IPS-NIHi11 (cell line): ENCODE measurements at places on chromosomes 2 and 18.

DNA sequence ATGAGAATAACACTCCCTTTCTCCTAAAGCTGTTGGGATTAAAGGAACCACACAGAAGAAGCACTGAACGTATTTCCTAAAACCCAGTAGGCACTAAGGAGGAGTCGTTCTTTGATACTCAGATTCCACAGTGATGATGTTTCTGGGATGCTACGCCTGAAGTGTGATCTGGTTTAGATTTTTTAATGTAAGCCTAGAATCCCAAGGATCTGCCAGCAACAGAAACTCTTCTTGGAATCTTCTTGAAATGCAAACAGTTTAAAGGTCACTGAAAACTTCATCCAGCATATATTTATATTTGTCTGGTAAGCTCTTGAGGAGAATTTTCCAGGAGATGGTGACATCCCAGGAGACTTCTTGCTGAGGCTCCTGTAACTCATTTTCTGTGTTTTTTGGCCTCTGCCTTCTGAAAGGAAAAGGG, 247.6 kb upstream of the TRIB2 start:
- DNase-seq, result no peak

DNA sequence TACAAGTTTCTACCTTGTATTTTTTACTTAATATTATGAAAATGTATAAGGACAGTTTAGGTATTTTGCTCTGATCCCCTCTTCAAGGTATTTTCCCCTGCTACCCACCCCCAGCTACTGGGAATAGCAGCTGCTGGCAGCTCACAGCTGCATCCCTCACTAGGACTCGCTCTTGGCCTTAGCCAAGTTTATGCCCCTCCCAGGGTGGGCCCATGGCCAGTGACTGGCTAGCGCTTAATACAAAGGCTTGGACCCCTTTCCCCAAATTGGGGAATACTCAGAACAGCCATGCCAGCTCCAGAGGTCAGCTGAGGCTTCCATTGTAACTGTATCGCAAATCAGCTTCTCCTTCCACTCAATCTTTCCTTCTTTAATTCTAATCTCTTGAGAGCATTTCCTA, 131.3 kb downstream of the GFPT1 start:
- DNase-seq, result no peak

GRCh38 chr2:241550616-241551580, 7.6 kb upstream of the BOK start:
- no peak for DNase-seq

DNA sequence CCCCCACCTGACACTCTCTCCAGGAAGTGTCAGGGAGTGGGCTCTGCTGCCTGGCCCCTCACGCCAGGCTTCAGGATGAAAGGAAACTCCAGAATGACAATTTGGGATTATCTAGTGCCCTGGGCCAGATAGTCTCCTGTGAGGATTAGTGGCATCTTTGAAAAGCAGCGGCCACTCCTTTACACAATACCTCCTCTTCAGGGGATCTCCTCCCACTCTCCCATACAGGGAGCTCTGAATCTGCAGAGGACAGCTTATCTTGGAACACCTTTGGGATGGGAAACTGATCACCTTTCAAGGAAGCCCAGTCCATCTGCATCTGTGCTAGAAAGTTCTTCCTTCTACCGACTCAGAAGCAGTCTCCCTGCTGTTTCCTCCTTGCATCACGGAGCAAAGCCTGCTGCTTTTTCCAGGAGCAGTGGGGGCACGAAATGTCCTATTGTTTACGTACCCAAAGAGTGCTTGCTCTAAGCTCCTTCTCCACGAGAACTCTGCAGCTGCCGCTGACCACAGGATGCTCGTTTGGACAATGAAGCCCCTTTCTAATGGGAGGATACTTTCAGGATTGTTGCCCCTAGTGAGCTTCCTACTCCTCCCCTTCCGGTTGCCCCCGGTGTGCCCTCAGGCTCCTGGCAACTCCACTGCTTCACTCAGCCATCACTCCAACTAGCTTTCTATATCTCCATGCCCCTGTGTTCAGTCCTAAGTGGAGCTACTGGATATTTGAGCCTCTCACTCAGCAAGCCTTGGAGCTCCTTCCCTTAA, 31.5 kb downstream of the SIX3 start:
- no peak for DNase-seq

- no peak for DNase-seq
These were observed 74.1 kb upstream of the FOSL2 start for GRCh38 chr2:28318462-28319117.

- no peak for DNase-seq
These were observed 114.2 kb downstream of the SGPP2 start for GRCh38 chr2:222538535-222538934.

DNA sequence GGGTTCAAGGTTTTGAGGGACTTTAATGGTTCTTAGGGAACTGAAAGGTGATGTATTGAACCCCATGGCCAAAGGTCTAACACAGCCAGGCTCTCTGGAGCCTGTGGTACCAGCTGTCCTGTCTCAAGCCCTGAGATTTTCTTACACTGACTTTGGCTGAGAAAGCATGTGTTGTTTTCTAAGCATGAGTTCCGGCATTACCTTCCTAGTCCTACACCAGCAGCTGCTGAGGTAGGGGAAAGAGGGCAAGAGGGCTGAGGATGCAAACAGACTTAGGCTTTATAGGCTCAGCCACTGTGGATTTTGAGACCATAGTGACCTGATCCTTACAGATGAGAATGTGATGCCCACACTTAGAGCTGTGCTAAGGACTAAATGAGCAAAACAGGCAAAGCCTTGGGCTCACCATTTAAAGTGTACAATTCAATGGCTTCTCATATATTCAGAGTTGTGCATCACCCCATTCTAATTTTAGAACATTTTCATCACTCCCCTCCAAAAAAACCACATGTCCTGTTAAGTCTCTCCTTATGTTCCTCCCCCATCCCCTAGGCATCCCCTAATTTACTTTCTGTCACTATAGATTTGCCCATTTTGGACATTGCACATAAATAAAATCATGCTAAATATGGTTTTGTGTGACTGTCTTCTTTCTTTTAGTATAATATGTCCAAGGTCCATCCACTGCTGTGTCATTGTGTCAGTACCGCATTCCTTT, 99.7 kb upstream of the OTOS start:
- no peak for DNase-seq

- DNase-seq, result peak; percentile 77
These were observed 5.4 kb downstream of the SPR start for GRCh38 chr2:72892506-72893173.

DNA sequence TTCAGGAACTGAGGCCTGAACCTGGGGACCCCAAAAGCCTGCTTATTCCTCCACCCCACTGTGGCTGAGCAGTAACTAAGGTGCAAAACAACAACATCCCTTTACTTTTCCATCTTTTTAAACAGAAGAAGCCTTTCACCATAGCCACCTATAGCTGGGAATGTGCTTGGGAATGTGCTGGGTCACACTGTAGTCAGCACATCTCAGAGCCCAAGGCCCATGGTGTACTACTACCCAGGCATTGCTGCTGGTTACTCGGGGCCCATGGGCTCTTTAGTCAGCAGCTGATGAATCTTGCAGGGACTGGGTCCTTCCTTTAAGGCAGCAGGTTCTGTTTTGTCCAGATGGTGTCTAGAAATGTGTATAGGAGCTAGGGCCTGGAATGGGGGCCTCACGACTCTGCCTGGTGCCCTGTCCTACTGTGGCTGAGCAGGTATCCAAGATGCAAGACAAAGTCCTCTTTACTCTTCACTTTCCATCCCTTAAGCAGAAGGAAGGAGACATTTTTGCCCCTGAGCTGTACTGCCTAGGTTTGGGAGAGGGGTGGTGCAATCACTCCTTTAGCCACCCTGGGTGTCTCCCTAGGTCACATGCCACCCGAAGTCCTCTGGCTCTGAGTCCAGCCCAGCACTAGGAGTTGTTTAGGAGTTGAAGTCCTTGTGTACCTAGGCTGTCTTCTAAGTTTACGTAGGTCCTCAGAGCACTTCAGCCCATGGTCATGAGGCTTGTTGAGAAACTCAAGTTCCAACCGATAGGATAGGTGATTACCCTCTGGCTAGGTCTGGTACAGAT, 70.1 kb downstream of the OXER1 start:
- DNase-seq, result no peak

GRCh38 chr2:133480707-133481429, 87.4 kb downstream of the NCKAP5 start:
- DNase-seq, result no peak

DNA sequence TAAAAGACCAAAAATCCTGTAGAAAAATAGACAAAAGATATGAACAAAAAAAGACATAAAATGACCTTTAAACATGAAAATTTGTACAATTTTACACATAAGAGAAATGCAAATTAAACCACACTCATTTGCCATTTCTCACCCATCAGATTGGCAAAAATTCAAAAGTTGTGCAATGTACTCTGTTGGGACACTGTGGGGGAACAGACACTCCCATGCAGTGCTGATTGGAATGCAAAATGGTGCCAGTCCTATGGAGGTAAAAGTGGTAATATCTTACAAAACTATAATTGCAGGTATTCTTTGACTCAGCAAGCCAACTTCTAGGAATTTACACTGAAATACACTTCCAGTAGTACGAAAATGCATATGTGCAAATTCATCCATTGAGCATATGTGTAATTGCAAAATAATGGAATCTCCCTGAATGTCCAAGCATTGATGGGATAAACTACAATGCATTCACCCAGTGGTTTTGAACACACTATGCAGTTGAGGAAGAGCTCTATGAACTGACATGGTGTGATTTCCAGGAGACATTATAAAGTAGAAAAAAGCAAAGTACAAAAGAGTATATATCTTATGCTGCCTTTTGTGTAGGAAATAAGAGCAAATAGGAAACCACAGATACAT, 201.8 kb upstream of the ZNF521 start:
- DNase-seq, result no peak

GRCh38 chr18:41942254-41942653, 12.8 kb upstream of the PIK3C3 start:
- DNase-seq, result no peak

GRCh38 chr2:240203788-240204270, 63.4 kb upstream of the OTOS start:
- DNase-seq, result no peak

GRCh38 chr2:179677077-179677688, 184.2 kb downstream of the ZNF385B start:
- DNase-seq, result no peak

DNA sequence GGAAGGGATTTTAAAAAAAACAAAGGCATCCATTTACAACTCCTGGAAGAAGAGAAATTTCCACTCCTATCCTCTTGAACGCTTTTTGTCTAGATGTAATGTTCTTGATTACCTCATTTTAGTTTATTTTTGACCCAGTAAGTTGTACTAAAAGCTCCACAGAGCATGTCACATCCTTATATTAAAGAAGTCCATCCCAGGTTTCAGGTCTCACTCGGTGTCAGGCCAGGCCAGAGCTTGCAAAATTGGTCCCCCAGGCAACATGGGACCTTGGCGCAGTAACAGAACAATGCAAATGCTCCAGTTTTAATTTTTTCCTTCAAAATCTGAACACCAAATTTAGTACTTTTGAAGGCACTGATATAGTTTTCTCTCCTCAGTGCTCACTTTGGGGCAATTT, 218.4 kb upstream of the REV1 start:
- no peak for DNase-seq

DNA sequence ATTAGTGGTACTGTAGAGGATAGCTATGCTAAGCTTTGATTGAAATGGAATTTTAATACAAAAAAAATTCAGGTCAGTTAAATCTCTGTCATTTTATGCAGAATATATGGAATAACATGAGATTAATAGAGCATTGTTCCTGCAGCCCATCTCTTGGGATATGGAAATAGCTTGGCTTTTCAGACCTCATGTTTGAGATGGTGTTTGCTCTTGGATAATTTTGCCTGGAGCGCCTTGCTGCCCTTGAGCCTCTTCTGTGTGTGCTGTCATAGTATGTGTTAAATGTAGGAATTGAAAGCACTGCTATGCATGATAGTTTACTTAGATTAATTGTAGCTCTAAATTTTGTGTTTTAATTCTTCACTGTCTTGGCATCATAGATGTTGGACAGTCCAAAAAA, 27.7 kb downstream of the GALNT1 start:
- DNase-seq, result no peak

- no peak for DNase-seq
These were observed 8.6 kb upstream of the SOCS6 start for GRCh38 chr18:70280007-70280925.

GRCh38 chr2:7424481-7424880, 507.3 kb downstream of the RNF144A start:
- DNase-seq, result no peak

DNA sequence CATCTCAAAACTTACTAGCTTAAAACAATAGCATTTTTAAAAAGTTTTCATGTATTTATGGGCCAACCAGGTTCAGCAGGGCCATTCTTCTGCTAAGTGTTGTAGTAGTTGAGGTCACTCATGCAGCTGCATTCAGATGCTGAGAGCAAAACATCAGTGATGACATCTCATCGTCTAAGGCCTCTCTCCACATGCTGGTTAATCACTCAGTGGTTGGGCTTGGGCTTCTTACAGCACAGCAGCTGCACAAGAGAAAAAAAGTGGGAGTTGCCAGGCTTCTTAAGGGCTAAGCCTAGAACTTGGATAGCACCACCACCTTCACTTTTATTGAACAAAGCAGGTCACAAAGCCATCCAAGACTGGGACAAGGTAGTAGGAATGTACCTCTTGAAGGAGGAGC, 190.3 kb downstream of the IRS1 start:
- DNase-seq, result no peak

- DNase-seq, result no peak
These were observed 147.3 kb upstream of the SLC14A2 start for GRCh38 chr18:45467945-45468344.

GRCh38 chr2:74199275-74199701, 873 bp downstream of the MTHFD2 start:
- DNase-seq, result no peak
